ENCODE measurements at places on chromosomes 5 and 9.

DNA sequence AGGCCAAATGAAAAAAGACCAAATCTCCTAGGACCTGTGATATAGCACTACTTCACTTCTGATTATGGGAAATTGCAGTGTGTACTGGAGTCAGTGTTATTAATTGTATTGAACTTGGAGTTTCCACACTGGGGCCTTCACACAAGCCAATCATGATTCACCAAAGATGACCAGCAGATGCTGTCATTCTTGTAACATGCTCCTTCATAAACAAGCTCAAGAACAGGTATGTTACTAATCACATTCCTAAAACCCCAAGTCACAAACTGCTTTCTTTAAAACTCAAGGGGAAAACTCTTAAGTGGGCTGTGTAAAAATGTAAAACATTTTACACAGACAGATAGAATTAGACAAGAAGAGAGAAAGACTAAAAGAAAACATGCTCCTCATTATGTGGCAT, 5.6 kb downstream of the KLHL3 start:
- no peak for DNase-seq
- H3K36me3 ChIP-seq: no peaks in the 10 kb centered on the region

DNA sequence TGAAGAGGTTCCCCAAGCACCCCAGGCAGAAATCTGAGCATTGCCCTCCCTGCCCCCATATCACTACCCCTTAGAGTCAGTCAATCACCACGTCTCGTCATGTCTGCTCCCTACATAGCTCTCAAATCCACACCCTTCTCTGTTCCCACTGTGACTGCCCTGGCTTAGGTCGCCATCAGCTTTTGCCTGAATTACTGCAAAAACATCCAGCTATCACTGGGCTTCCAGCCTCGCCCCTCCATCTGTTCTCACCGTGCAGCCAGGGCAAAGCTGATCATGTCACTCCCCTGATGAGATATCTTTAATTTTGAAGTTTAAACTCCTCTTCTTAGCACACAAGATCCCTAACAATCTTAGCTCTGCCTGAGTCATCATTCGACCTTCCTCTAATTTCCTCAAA, 89.6 kb upstream of the TBC1D2 start:
- H3K27me3 ChIP-seq: peaks cover 37% of the 10 kb centered on the region
- no peak for DNase-seq
- no peak overlapping the region for H3K27ac ChIP-seq

DNA sequence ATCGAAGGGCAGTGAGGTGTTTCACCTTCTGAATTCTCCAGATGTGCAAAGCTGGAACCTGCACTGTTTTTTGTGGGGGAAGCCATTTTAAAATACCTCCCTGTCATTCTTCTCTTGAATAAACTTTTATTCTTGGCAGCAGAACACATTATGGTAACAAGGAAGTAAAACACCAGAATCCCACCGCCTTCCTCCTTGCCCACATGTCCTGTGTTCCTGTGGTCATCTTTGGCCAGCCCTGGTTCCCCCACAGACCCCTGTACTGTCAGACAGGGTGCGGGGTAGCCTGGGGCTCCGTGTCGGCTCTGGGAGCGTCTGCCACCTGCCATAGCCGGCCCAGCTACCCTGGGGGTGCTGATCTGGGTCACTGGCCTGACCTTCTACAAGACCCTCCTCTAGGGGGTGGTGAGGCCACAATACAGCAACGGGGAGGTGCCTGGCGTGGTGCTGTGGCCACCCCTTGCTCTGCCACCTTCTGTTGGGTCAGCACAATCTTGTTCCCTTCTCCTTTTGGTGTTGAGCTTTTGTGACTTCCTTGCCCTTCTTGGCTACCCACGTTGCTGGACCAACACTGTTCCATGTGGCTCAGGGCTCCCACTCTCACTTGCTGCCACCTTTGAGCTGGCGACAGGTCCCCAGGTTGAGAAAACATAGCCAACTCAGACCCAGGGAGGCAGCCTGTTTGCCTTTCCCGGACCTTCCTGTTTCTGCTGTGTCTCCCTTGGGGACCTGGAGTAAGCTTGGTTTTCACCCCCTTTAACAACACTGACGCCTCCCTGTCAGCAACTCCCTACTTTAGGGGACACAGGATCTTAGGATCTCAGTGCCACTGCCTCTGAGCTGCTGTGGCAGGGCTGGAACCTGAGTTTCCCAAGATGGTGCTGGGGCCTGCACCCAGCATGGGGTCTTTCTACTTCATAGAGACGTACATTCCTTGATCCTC, 4.8 kb downstream of the WNK2 start:
- no peaks in the 10 kb centered on the region for H3K4me1 ChIP-seq
- no peaks in the 10 kb centered on the region for H3K36me3 ChIP-seq
- H3K4me3 ChIP-seq: no peak overlapping the region

DNA sequence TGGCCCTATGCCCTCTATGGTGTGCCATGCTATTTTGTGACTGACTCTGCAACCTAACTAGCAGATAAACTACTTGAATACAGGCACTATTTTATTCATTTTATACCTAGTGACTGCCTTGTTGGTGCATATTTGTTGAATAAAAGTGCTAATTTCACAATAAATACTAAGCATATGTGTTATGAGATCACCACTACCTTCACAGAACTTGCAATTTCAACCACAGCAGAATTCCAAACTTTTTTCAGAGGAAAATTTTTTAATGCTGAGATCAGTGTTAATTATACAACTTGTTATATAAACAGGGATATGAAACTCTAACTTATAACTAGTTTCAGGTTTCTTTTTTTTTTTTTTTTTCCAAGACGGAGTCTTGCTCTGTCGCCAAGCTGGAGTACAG, 94.8 kb downstream of the NR3C1 start:
- H3K27ac ChIP-seq: no peak overlapping the region
- H3K27me3 ChIP-seq: no peaks in the 10 kb centered on the region
- H3K36me3 ChIP-seq: peaks cover 85% of the 10 kb centered on the region
- no peak overlapping the region for H3K4me3 ChIP-seq
- peaks cover 27% of the 10 kb centered on the region for H3K4me1 ChIP-seq
- DNase-seq: no peak

GRCh38 chr5:4108690-4109089, 513.1 kb downstream of the IRX1 start:
- no peak overlapping the region for H3K4me3 ChIP-seq
- DNase-seq: no peak
- H3K36me3 ChIP-seq: no peaks in the 10 kb centered on the region
- H3K4me1 ChIP-seq: no peaks in the 10 kb centered on the region
